ENCODE measurements at places on chromosomes 16 and 17.

- DNase-seq: no peak
Measured at GRCh38 chr16:68194251-68194650, 41.7 kb downstream of the ESRP2 start.

- DNase-seq: no peak
Measured at GRCh38 chr17:73510981-73511718, 133.1 kb downstream of the SDK2 start.

- DNase-seq: no peak
Measured at GRCh38 chr17:8753976-8754440, 4.3 kb downstream of the SPDYE4 start.

GRCh38 chr17:79790805-79791734 lies 5.8 kb downstream of the CBX8 start:
- no peak for DNase-seq

- DNase-seq: no peak
Measured at GRCh38 chr17:81841866-81842265, 7.0 kb upstream of the PPP1R27 start.

DNA sequence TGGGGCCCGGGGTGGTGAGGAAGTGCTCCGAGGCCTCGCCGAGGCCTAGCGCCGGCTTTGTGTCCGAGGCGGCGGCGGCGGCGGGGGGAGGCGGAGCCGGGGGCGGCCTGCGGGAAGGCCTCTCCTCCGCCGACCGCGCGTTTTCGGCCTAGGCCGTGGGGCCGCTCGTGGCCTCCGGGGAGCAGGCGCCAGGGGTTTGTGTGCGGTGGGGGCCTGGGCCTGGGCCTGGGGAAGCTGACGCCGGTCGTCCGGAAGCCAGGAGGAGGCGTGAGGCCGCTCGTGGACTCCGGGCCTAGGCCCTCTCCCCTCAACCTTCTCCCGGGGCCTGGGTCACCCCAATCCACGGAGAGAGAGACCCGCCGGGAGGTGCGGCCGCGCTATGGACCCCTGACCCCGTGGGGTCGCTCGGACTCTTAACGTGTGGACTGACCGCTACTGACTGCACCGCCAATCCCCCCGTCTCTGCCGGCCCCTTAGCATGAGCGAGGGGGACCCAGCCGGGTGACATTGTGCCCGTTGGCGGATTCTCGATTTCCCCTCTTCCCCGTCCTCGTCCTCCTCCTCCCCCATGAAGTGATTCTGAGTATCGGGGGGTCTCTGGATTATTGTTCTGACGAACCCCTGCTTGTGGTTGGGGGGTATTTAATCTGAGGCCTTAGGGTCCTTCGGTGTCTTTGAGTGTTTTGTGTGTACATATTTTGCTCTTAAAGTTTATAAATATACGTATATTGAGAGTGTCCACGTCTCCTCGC lies 660 bp downstream of the RBBP6 start:
- peak; percentile 61 for DNase-seq

GRCh38 chr16:4115949-4116318 lies 308 bp downstream of the ADCY9 start:
- DNase-seq: no peak

DNA sequence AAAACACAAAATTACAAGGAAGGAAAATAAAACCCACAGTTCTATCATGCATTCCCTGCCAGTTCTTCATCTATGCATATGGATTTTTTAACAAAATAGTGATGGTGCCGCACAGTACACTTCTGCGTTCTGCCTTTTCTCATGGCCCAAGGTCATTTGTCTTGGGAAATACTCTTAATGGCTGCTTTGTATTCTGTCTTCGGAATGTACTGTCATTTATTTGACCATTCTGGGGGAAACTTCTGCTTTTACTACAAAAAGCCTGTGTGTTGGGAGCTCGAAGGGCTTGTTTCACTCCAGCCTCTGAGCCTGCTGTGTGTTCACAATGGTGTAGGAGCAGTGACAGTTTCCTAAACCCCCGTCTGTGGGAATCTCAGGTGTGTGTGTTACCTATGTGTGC lies 82.8 kb upstream of the SEC14L1 start:
- no peak for DNase-seq

GRCh38 chr17:11925262-11926021 lies 71.8 kb downstream of the ZNF18 start:
- DNase-seq: no peak

DNA sequence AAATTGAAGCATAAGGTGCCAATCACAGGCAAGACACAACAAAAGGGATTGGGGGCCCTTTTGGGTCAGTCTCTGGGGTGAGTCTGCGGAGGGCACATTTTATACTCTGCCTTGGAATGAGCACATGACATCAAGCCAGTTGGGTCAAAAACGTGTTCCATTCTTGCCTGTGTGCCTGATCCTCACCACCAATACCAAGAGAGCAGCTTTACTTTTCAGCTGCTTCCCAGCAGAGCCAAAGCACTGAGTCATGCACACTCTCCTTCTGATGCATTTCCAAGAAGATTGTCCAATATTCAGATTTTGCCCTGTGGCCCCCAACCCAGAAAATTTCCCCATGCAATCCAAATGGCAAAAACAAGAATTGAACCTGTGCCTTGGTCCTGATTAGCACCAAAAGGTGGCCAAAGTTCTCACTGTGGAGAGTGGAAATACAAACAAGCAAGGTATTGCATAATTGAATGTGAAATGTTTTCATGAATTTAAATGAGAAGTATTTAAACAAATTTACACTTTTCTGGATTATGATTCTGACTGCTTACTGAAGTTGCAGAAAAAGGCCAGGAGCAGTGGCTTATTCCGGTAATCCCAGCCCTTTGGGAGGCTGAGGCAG lies 217.8 kb upstream of the SOX9 start:
- no peak for DNase-seq

DNA sequence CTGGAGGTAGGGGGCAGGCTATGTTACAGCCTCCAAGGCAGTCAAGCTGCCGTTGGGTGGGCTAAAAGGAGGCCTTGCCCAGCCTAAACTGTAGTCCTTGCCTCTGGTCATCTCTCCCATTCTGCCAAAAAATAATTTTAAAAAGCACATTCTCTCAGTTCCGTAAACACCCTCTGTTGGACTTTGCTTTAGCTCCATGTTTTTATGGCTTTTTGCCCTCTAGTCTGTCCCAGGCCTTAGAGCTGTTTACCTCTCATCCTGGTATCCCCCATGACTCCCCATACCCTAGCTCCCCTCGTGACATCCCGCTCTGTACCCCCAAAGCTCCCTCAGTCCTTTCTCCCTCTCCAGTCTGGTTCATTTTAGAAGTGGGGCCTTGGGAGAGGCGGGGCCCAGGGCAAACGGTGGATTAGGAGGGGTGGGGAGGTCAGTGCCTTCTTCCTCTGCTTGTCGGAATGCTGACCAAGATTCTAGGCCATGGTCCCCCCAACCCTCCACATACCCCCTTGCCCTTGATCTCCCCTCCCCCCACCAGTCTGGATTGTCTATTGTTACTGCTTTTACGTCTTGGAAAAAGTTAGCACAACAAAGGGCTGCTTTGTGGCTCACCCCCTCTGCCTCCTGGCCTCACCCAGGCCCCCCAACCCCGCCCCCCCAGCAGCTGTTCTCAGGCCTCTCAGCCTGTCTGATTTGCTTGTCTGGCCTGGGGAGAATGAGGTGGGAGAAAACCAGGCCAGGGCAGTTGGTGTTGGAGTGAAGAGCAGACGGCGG lies 18.4 kb downstream of the GJD3 start:
- DNase-seq: no peak

GRCh38 chr16:27676839-27677238 lies 126.9 kb downstream of the KATNIP start:
- DNase-seq: no peak

DNA sequence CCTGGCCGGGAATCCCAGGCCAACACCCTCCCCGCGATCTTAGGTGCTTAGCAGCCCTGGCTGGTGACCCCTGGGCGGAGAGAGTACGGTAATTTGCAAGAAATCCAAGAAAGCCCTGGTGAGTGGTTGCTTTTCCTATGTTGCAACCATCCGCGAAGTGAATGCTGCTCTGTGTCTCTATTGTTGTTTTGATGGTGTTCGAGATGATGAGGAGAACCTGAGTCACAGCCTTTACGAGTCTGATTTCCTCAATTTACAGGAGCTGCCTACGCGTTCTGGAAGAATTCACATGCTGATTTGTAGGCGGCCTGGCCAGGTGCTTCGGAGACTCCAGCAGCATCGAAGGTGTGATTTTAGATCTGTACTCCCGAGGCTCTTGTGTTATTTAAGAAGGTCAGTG lies 63.3 kb downstream of the TMEM235 start:
- DNase-seq: no peak

GRCh38 chr17:14033166-14033565 lies 36.1 kb upstream of the COX10 start:
- no peak for DNase-seq

- no peak for DNase-seq
Measured at GRCh38 chr16:85676466-85676865, 12.3 kb downstream of the GINS2 start.

DNA sequence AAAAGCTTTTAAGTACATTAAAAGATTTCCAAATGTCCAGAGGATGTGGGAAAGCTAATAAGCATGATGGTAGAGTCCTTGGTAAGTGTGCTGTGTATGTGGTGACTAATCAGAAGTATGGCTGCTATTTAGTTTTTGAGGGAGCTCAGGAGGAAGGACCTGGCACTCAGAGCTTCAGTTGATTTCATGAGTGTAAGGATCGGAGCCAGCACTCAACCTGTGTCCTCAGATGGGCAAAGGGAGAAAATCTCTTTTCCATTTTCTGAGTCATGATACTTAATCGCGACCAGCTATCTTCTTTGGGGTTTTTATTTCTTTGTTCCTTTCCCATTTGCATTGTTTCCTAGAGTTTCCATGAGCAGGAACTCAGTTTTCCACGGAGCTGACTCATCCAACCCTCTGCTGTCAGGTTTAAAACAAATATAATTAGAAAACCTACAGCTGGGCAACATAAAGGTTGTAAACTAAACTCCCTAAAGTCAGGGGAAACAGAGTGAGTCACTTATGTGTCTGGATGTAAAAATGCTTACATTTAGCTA lies 125.4 kb downstream of the MAP2K6 start:
- DNase-seq: no peak

DNA sequence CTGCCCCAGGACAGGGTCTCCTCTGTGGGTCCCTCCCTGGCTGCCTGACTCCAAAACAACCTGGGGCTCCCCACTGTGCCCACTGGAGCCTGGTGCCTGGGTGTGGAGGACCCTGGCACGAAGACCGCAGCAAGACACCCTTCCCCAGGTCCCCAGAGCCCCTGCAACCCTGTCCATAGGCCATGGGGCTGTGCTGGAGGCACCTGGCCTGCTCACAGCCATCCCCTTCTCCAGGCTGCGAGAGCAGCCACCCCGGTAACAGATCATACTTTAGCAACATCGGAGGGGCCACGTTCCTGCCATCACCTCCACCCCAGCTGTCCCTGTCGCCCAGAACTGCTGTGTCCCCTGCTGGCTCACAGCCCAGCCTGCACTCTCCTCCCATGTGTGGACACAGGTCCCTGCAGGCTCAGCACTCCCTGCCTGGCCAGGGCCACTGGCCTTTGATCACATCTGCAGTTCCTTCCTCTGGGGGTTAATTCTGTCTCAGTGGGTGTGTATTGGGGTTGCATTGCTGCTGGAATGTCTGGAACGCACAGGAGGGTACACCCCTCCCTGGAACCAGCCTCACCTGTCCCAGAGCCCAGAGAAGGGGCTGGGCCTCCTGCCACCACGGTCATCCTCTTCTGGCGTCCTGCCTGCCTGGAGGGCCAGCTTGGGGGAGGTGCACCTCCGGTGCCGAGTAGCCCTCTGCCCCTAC lies 12.2 kb downstream of the PPL start:
- no peak for DNase-seq

DNA sequence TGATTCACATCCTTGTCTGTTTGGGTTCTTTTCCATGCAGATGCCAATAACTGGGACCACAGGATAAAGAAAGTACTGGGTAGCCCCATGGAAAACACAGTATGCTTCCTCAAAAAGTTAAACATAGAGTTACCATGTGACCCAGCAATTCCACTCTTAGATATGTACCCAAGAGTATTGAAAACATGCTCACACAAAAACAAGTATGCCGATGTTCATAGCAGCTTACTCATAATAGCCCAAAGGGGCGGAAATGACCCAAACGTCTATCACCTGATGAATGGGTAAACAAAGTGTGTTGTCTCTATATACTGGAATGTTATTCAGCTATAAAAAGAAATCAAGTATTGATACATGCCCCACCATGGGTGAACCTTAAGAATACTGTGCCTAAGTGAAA lies 55.4 kb downstream of the CYB5B start:
- no peak for DNase-seq

DNA sequence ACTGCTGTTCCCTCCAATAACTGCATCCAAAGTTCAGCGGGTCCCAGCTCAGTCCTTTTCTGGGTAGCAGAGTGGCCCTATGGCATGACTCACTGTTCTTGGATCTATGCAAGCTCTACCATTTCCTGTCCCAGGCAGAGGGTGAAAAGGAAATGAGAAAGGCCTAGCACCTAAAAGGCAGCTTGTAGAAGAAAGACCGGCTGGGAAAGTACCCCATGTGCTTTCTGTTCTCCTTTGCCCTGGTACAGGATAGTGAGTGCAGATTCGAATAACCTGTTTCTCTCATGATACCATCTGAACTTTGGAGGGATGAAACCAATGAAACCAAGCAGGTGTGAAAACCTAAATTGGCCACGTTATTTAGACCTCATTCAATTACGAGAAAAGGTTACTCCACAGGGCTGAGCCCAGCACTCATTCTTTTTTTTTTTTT lies 12.7 kb upstream of the HASPIN start:
- DNase-seq: no peak

GRCh38 chr17:74042744-74043486 lies 160.6 kb upstream of the RPL38 start:
- DNase-seq: no peak

DNA sequence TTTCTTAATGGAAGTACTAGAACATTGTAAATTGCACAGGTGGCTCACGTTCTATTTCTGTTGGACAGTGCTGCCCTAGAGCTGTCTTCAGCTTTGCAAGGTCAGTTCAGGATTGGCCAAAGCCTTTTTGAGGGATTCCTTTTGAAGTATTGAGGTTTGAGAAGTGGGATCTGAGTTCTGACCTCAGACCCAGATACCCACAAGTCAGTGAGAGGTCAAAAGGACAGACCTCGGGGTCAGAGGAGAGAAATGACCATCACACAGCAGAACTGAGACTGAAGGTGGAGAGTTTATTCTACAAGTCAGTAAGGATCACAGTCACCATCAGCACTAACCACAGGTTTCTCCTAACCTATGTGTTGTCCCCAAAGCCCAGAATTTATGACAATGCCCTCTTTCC lies 1.7 kb downstream of the ACSM5 start:
- no peak for DNase-seq

DNA sequence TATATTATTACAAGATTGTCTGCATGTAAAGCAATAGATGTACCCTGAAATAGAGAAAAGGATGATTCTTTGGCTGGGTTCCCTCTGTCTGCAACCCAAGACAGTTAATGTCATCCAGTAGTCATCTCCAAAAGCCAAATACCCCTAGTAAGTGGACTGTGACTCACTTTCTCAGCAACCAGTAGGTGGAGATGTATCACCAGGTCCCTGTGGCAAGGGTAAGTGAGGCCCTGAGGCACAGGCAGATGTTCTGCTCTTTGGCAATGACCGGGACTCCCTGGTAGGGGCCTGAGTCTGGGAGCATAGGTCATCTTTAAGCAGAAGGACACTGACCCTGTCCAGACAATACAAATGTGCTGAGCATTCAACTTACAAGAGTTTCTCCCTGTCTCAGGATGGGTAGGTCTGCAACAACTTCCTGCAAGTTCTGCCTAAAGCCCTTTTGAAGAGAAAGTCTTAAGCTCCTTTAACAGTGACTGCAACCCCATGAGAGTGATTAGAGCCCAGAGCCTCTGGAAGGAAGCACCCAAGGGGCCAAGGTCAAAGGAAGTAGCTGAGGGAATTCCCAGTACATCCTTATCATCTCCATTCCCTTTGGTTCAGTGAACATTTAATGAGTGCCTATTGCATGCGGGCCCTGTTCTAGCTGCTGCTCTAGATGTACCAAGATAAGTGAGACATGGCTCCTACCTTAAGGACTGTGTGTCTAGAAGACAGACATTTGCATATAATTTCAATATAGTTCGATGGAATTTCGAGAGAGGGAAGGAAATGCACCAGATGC lies 31.9 kb downstream of the PMP22 start:
- no peak for DNase-seq

Data from activated gamma-delta T cell (primary cell).